NCI-H1930 (cell line): ENCODE measurements at places on chromosomes 6 and 20.

DNA sequence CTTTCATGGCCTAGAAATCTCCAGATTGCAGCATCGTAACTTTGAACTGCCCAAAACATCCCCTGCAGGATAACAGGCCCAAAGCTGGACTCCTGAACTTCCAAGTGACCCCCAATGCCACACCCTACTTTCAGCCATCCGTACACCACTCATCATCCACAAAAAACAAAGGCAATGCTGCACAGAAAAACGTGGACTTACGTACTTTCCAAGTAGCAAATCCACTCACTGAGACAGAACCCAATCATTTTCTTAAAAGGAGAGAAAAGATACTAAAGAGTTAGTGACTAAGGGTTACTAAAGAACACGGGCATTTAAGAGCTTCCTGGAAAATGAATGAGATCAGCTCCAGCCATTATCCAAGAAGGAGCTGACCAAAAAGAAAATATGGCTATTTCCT lies 211.0 kb downstream of the WDR27 start:
- no peak for DNase-seq

DNA sequence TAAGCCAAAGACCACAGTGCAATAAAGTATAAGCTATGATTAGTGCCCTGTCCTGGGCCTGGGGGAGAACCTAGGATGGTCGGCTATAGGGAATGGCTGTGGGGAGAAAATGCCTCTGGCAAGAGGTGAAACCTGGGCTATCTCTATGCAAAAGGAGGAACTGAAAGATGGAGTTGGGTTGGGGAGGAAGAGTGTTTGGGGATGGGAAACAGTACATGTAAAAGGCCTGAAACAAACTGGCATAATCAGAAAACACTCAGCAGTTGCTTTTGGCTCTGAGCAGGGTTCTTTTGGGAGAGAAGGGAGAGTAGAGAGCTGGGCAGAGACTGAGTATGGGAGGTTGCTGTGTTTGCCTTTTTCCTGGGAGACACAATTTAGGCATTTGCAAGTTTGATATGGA lies 31.9 kb upstream of the FUCA2 start:
- DNase-seq = no peak

DNA sequence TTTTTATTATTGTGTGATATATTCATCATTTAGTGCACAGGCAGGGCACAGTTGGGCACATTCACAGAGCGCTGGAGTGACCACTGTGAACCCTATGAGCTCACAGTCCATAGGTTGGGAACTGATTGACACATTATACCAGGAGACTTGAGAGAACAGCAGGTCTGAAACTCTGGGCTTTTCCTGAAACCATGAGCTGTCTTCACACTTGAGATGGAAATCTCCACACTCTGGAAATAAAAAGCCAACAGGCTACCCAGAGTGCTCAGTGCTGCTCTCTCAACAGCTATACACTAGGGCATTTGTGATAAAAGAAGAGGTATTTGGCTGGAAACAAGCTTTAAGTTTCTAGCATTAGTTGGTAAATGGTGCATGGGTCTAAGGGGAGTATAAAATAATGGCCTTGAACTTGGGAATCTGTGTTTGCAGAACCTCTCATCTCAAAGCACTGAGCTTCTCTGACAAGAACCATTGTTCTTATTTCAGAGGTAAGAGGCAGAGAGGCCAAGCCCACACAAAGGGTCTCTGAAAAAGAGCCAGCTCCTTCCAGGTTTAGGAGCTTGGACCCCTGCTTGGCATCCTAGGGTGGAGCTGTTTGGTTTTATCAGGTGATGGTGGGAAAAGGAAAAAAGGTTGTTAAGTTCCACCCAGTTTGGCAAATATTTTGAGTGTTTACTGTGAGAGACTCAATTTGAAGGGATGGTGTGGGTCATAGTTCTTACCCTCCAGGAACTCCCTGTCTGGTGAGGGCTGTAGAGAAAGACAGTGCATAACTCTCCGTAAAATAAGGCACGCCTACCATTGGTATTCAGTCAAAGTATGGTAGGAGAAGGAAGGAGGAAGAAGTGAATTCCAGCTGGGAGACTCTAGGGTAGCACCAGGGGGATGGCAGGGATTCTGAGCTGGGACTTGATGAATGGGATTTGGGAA lies 14.5 kb downstream of the CHMP4B start:
- DNase-seq = no peak

- no peak for DNase-seq
Measured at GRCh38 chr20:59159493-59160376, 3.9 kb upstream of the ZNF831 start.

DNA sequence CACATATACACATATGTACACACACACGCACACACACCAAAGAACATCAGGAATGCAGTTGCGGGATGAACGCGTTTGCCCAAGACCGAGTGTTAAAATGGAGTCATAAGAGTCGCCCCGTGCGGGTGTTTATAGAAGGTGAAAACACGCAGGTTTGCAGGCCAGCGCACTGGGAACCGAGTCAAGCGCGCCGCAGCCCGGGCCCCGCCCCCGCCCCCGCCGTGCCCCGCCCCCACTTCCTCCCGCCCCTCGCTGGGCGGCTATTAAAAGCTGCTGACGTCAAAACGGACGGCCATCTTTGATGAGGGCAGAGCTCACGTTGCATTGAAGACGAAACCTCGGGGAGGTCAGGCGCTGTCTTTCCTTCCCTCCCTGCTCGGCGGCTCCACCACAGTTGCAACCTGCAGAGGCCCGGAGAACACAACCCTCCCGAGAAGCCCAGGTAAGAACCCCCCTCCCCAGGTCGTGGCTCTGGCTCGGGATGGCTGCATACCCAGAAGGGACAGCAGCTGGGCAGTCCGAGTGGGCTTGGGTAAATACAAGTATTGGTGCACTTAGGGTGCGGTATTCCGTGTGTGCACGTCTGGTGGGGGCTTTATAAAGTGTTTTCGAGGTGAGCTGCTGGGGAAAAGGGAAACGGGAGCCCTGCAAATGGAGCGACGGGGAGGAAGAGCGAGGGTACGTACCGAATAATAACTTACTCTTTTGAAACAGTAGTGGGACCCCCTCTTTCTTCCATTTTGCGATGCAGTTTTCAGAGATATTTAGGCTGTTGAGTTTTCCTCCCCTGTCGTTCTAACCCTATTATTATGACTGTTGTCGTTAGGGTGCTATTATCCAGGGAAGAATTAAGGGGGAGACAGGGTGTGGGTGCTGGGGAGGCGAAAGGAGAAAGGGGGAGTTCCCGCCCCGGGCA lies at the start of gene SNAP25:
Gene SNAP25, plus strand, starts transcription at position 295 of the 916 bp plus-strand sequence. CDS start 56,662 bp downstream, outside the sequence.
- DNase-seq = peak; percentile 92

DNA sequence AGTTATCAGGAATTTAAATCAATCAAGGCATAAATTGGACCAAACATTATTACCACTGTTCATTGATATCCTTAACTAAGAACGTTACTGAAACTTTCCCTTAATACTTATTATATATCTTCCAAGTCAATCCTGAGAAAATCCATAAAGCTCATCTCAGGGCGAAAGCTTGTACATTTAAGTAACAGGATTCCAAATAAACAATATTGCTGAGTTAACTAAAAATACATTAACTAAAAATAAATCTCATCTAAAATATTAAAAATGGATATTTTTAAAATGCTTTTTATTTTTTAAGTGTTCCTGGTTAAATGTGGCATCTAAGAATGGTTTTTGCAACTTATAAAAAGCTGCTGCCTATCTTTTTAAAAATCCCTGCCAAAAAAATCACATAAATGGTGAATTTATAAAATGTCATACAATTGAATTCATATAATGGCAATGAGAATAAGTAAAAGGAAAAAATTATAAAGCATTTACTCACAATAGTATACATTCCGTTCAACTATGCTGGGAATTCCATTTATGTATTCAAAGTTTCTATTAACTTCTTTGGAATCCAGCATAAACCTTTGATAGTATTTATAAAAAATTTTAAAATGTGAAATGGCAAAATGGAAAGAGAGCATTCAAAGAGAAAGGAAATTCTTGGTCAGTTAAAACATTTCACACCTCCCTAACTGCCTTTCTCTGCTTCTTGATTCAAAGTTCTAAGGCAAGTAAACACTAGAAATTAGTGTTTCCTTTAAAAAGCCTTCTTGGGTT lies 20.8 kb upstream of the GMDS start:
- DNase-seq = no peak

DNA sequence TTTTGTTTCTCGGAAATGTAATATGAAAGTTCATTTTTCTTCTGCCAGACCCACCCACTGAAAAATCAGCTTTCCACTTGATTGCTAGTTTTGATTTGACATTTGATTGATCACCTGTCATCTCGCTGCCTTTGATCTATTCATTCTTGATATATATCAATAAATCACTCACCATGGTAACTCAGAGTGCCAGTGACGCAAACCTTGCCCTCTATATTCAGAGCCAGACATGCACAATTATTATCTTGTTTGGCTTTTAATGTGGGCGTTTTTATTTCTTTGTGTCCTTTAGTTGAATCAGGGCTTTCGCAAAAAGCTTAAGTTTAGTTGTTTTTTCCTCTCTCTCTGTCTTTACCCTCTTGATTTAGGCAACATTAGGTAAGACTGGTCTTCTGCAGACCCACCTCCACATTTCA lies 2.0 kb downstream of the TSHZ2 start:
- DNase-seq = no peak

DNA sequence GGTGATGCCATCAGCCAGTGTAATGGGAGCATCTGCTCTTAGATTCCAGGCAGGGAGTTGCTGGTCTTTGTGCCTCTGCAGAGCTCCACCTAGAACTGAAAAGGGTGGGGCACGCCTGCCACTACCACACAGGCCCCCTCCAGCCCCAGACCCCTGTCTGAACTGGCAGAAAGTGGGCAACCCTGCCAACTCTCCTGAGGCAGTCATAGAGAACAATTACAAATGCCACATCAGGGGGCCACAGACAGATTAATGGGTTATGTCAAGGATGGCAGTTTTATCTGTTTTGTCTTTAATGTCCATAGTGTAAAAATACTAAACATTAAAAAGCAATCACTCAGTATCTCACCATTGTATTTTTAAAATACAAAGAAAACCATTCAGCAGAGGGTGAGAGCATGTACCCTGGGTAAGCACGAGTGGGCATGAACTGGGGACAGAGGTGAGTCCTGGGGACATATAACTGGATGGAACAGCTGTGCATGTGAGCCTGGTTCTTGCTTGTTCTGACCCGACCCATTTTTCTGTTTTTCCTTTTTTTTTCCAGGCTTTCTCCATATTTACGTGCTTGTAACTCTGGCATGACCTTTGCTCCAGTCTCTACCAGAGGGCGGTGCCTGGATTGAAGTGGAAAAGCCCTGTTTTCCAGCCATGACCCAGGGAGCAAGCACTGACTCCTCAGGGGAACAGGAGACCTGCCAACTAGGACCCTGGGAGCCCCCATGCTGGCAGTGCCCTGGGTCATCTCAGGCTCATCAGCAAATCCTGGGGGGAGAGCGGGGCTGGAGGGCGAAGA lies 8.2 kb downstream of the TRAF3IP2 start:
- no peak for DNase-seq

DNA sequence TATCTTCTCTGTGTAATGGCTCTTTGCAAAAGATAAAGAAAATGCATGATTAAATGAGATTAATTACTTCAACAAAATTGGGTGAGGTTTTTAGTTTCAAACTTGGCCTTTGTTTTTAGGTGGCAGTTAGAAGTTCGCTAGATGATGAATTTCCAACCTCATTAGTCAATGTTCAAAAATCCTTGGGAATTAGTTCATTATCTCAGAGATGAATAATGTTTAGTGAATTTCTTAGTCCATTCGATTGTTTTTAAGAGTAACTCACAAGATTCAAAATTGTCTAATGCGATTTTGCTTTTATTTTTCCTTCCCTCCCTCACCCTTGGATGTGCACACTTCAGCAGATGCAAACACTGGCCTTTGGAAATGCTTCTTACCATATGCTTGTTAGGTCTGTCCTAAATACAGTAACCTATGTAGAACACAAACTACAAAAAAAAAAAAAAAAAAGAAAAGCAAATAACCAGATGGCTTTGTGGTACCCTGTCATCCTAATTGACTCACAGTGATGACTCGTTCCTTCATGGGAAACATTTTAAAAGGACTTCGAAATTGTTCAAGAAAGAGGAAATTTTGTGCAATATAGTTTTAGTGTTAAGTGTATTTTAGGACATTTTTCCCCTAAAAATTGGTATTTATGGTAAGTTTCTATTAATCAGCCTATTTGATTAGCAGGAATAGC lies 66.7 kb downstream of the FAM229B start:
- no peak for DNase-seq

DNA sequence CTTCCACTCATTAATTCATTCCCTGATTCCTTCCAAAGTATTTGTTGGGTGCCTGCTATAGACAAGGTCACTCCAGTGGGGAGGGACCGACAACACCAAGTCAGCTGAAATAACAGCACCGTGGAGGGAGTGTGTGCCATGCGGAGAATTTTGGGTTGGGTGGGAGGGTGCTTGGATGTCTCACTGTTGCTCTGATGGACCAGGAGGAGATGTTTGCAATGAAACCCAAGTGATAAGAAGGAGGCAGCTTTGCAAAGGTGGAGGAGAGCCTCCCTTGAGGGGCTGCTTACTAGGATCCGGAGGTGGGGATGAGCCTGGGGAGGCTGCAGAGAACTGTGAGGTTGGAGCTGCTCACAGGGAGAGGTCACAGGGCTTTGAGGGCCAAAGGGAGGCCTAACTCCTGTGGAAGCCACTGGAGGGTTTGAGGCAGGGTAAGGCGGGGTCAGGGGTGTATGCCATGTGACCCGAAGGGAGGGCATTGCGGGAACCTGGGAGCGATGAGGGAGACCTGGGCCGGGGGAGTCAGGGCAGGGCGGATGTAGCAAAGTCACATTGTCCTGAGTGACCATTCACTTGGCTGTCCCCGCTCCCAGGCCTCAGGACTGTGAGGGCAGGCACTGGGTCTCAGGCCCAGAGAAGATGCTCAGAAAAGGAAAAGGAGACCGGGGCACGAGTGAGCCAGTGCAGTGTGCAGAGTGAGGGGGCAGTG lies 124.5 kb downstream of the PHACTR3 start:
- DNase-seq = no peak

DNA sequence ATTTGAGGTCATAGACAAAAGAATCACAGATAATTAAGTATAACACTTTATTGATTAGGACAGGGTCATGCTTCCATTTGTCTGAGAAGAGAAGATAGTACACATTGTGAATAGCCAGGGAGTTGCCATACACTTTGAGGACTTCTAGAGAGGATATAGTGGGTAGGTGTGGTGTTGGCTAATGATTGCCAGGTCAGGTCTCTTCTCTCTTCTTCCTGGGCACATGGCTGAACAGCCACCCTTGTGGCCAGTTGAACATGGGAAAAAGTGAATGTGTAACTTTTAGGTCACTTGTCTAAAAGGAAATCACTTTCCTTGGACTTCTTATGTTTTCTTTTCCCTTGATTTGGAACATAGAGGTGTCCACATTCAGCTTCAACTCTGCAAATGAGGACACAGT lies 772.1 kb upstream of the MAP3K7 start:
- DNase-seq = no peak

GRCh38 chr6:112827793-112828192 lies 480.7 kb downstream of the RFPL4B start:
- DNase-seq = no peak

GRCh38 chr6:135950669-135951068 lies 99.2 kb downstream of the PDE7B start:
- DNase-seq = no peak

- no peak for DNase-seq
Measured at GRCh38 chr6:53916804-53917463, 122.1 kb downstream of the LRRC1 start.

- no peak for DNase-seq
Measured at GRCh38 chr6:44415873-44416502, 28.5 kb downstream of the CDC5L start.
